ENCODE measurements at places on chromosomes 4 and X. TPM values are rescaled to one million over a fixed set of nuclear protein-coding genes. Genes with fewer than 3 reads are reported as not detected.

GRCh38 chrX:93711076-93711475 lies 37.1 kb downstream of the FAM133A start:
- no peak for DNase-seq

- no peak for DNase-seq
Measured at GRCh38 chrX:43238461-43238945, 417.6 kb upstream of the MAOA start.

Gene SLITRK4
- not detected for total RNA-seq

DNA sequence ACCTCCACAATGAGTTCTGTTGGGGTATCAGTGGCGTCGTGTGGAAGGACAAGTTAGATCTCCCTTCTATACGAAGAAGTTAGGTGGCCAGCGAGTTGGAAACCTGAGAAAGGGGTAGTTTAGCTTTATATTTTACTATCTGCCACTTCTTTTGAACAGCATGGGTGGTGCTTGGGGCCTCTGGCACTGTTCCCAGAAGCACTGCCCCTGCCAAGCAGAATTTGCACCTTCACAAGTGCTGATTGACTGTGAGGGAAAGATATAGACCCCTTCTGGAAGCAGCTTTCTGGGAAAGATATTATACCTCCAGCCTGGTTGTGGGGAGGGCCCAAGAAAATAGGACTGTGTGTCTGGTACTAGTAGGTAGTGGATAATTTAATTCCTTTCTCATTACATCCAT lies 246.9 kb downstream of the FBXO8 start:
- no peak for DNase-seq

Gene NLRP2B
- total RNA-seq, result not detected

GRCh38 chr4:121199742-121200561 lies 35.8 kb upstream of the TNIP3 start:
- DNase-seq, result no peak

DNA sequence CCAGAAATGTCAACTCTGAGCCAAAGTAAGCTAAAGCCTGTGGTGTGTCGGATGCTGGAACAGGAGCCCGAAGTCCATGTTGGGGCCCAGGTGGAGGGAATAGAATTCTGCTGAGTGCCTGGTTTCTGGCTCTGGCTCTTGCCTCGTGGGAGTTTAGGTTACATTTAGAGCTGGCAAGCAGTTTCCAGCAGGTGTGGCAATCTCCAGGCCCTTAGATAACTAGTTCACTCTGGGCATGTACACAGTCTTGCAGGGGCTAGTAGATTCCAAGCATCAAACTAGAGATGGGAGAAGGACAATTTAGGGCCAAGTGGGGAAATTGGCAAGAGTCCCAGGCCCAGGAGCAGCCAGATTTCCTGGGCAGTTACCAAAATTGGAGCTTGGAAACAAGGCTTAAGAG lies 56.3 kb upstream of the STOX2 start:
- no peak for DNase-seq

DNA sequence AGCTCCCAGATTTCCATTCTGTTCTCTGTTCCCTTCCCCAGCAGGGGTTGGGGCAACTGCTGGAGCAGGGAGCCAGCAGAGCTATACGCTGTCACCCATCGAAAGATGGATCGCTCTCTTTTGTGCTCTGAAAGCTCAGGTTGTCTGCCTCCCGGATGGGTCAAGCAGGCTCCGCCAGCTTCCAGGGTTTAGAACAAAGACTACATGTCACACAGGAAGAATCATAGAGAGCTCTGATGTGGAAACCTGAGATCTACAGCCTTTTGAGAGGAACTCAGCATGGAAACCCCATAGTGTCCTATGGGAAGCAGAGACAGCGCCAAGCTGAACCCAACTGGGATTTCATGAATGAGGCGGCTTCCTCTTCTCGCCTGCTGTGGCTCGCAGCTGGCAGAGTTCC lies 205.4 kb downstream of the HS3ST1 start:
- DNase-seq, result no peak

Gene CACNA1F
- total RNA-seq, result 1.3 TPM

Gene AFM
- total RNA-seq, result not detected

GRCh38 chrX:150060406-150060805 lies 122.1 kb upstream of the EOLA2 start:
- no peak for DNase-seq

Gene NOX1
- total RNA-seq, result not detected

GRCh38 chr4:12961713-12962112 lies 522.4 kb downstream of the RAB28 start:
- no peak for DNase-seq

Gene HAUS7
- 29.8 TPM for total RNA-seq

Measured in CD4-positive, alpha-beta memory T cell (primary cell).